Mononuclear cell (primary cell): ENCODE measurements at places on chromosomes 6 and 20. TPM values are rescaled to one million over a fixed set of nuclear protein-coding genes. Genes with fewer than 3 reads are reported as not detected.

The CRYBG1 gene
- total RNA-seq = 60.9 TPM

The PXT1 gene
- 0.31 TPM for total RNA-seq

The KIAA0408 gene
- total RNA-seq = 1.0 TPM

The HLA-DRB5 gene
- 8.5 TPM for total RNA-seq

The HDDC2 gene
- 37.8 TPM for total RNA-seq

The PPP1R3G gene
- 0.31 TPM for total RNA-seq

The OOEP gene
- not detected for total RNA-seq

The GRM1 gene
- total RNA-seq = not detected
